ENCODE measurements at places on chromosomes 6 and 20.

DNA sequence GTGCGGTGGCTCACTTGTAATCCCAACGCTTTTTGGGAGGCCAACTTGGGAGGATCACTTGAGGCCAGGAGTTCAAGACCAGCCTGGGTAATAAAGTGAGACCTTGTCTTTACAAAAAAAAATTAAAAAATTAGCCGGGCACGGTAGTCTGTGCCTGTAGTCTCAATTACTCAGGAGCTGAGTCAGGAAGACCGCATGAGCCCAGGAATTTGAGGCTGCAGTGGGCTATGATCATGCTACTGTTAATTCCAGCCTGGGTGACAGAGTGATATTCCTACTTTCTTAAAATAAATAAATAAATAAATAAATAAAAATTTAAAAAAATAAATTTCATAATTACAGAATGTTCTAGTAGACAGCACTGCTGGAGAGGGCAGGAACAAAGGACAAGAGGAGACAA, 62.4 kb downstream of the DST start:
- no peak for DNase-seq

GRCh38 chr20:16260911-16261310, 312.3 kb downstream of the KIF16B start:
- DNase-seq = no peak

- no peak for DNase-seq
Observed at GRCh38 chr6:167742719-167743303, 83.9 kb upstream of the AFDN start.

DNA sequence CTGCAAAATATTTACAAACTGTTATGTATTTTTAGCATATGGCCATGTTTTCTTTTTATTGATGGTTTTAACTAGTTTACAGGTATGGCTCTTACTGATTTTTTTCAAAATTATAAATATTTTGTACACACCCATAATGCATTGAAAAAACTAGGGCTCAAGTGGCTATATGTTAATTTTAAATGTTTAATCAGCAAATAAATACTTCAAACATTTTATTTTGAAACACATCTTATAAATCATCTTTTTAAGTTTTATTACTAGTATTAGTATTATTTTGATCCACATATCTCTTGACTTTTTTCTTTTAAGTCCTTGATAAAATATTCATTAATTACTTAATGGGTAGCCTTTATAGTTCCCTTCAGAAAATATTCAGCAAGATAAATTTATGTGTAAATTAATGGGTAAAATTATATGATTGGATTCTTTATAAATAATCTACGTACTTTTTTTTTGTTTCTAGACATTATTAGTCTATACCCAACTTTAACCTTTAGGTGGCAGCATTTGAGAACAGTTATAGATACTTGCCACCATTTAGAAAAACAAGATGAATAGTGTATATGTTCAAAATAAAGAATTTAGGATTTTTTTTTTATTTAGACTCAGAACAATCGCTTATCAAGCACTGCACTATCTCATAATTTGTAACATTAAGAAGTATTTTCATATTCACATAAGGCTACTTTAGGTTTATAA, 241.9 kb downstream of the ADGRB3 start:
- no peak for DNase-seq

GRCh38 chr6:15453622-15454021, 207.8 kb downstream of the JARID2 start:
- no peak for DNase-seq

DNA sequence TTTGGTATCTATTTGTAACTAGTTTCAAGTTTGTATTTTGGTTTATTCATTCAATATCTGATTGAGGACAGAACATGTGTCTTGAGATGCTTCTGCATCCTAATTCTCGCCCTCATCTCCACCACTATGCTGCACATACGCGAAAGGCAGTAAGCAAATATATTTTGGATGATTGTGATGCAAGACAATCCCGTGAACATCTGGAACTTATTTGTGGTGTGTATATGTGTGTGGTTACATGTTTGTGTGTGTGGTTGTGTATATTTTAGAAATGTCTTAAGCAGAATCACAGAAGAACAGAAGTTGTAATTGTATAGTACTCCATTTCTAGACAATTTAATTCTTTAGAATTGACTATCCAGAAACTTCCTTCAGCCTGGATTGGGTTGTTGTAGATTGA, 35.1 kb upstream of the RNF144B start:
- DNase-seq = no peak

- DNase-seq = no peak
Observed at GRCh38 chr6:4191271-4191721, 55.9 kb upstream of the ECI2 start.

DNA sequence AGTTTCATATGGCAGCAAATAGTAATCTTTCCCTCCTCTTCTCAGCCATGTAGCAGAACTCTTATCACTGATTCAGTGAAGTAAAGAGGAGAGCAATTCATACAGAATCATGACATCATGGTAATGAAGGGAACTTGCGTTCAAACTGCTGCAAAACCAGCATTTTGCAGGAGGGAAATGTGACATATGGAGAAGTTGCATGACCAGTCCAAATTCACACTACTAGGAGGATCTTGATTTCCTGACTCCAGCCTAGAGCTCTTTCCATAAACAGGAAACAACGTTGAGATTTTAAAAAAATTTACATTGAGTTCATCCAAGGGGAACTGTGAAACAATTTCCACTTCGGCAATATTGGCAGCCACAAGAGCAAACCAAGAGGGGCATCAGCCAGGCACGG, 63.8 kb downstream of the MBOAT1 start:
- no peak for DNase-seq

- no peak for DNase-seq
Observed at GRCh38 chr20:9102456-9102855, 33.6 kb downstream of the PLCB4 start.

DNA sequence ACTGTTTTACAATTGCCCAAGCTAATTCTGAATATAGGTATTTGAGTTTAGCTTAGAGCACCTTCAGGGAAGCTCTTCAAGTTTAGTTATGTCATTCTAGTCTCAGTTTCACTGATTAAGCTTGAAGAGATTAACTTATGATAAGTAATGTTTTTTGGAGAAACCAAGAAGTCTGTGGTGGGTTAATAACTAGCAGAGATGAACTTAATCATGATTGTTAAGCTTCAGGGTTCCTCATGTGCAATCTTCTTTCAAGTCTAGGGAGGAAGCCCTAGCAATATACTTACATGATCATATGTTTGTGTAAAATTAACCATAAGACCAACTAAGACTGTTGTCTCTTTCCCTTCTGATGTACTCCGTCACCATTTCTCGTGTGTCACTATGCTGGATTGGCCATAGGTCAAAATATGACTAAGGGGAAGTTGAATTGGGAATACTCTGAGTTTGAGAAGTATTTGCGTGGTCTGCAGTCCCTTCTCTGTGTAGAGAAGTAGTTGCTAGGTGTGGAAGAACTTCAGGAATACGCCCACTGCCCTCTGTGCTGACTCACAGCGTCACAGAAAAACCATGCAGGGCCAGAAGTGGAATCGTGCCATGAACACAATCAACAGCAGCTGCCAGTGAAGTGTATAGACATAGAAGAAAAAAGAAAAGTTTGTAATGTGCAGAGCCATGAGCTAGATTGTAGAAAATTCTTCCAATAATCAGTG, 88.3 kb downstream of the SH3BGRL2 start:
- no peak for DNase-seq

- DNase-seq = peak; percentile 29
Observed at GRCh38 chr20:24968278-24968800, 19.3 kb downstream of the CST7 start.

GRCh38 chr20:53662595-53662994, 69.0 kb upstream of the ZNF217 start:
- DNase-seq = no peak

- no peak for DNase-seq
Observed at GRCh38 chr6:21529431-21529830, 64.1 kb upstream of the SOX4 start.

- DNase-seq = no peak
Observed at GRCh38 chr6:119565893-119566292, 216.3 kb upstream of the MAN1A1 start.

- DNase-seq = no peak
Observed at GRCh38 chr6:45187836-45188235, 140.3 kb upstream of the RUNX2 start.

- DNase-seq = peak; percentile 87
Observed at GRCh38 chr20:62269871-62270270, 31.6 kb downstream of the OSBPL2 start.

- no peak for DNase-seq
Observed at GRCh38 chr6:151349651-151350270, 41.6 kb downstream of the ZBTB2 start.

GRCh38 chr6:156781861-156782631, 4.9 kb downstream of the ARID1B start:
- no peak for DNase-seq

DNA sequence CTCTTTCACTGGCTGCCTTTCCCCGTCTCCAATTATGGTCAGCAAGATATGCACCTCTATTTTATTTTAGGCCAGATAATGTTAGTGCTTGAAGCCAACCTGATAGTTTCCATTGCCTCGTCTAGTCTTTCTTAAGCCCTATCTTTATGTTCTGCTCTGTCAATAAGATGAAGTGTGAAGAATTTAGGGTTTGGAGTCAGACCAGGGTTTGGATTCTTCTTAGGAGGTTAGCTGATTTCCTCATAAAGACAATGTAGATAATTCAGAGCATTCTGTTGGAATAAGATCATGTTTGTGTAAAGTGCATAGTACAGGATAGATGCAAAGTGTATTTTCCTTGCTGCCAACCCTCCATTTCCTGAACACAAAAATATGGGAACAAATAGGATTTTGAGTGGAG, 43.8 kb downstream of the PKIB start:
- no peak for DNase-seq

DNA sequence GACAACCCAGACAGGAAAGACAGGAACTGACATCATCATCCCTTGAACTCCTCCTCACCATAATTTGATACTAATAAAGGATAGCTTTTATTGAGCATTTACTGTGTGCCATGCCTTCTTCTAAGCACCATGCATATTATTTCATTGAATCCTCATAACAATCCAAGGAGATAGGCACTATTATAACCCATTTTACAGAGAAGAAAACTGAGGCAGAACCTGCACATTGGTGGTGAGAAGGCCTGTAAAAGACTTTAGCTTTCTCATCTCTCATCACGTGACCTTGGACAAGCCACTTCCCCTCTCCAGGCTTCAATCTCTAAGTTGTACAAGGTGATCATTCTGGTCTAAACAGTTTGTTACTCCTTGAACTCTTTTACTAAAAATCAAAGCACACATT, 34.5 kb upstream of the PREX1 start:
- DNase-seq = no peak

GRCh38 chr6:30880698-30881252, 3.5 kb upstream of the DDR1 start:
- no peak for DNase-seq

DNA sequence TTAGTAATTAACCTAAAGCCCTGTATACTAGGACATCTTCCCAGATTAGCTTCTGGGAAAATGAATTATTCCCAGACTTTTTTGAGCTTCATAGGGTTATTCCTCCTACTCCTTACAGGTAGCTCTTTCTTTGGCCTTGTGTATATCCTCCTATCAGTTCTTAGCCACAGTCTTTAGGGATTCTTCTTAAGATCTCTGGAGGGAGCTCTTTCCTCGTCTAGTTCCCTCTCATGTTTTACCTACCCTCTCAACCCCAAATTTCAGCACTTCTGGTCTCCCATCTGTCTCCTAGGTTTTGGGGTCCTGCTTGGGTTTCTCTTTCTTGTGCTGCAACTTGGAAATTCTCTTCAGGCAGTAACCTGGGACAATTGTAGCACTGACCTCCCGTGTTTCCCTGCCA, 46.4 kb upstream of the SLC35B3 start:
- DNase-seq = no peak

- peak; percentile 83 for DNase-seq
Observed at GRCh38 chr20:47663354-47664067, 121.8 kb downstream of the SULF2 start.

DNA sequence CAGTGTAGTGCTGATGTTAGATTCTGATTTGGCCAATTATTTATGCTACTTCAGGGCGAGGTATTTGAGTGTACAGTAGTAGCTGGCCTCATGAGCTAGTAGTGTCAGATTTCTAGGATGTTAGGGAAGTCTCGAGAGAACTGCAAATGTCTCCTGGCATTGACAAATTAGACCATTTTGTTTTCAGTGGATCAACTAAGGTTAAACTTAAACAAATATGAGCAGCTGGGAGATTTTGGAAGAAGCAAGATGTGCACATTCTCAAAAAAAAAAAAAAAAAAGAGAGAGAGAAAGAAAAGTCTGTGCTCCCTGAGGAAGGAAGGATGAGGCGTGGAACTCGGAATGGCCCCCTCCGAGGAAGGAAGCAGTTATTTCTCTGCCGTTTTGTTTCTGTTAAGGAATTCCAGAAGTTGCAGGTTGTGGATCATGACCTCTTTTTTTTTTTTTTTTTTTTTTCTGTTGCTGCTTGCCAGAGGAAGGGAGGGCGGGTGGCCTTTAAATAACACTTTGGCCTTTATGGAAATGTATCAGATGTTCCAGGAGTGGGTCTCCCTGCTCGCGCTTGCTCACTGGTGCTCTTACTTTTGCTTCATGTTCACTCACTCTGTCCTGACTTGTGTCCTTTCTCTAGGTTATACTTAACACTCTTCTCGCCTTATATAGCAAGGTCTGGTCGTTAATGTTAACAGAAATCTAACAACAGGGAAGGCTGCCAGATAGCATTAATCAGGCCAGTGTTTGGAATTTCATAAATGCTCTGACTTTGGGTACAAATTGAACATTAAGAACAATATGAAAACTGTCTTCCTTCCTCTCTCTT, 124.4 kb downstream of the TCP11 start:
- no peak for DNase-seq

- no peak for DNase-seq
Observed at GRCh38 chr6:143828572-143828971, 14.6 kb upstream of the LTV1 start.

- DNase-seq = no peak
Observed at GRCh38 chr20:1764136-1765033, 106.8 kb upstream of the SIRPG start.

GRCh38 chr6:167951781-167952511, 45.5 kb upstream of the KIF25 start:
- no peak for DNase-seq

- no peak for DNase-seq
Observed at GRCh38 chr20:4949833-4950178, 51.5 kb downstream of the SLC23A2 start.

DNA sequence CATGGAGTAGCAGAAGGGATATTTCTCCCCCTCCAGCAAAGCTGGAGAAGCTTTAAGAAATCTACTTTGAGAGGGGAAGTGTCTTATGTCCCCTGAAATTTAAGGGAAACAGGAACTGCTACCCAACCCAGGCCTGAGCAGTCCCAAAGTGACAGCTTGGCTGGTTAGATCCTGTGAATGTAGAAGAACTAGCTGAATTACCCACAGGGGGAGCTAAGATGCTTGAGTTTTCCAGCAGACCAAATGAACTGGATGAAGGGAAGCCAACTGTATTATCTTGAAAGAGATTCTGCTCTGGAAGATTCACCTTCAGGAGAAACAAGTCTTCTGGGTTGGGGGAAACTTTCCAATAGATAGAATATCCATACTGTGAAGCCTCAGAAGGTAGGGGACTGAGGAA, 303.3 kb upstream of the MMS22L start:
- DNase-seq = no peak

DNA sequence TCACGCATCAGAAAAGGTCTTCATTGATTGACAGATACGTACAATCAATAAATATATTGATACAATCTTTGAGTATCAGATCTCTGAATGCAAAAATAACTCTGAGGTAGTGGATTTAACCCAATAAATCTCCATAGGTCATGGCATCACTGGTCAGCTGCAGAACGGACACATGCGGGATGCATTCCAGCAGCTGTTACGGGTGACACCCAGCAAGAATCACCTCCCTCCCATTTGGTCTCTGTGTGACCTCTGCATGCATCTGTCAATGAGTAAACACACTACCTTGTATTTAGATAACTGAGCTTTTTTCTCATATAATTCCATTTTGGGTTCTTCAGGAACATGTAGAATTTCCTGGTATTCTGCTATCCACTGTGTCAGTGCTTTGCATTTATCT, 285.4 kb downstream of the SYNE1 start:
- no peak for DNase-seq

Measured in RWPE2 (cell line).